ENCODE measurements at places on chromosomes 2 and 18. TPM values are rescaled to one million over a fixed set of nuclear protein-coding genes. Genes with fewer than 3 reads are reported as not detected.

DNA sequence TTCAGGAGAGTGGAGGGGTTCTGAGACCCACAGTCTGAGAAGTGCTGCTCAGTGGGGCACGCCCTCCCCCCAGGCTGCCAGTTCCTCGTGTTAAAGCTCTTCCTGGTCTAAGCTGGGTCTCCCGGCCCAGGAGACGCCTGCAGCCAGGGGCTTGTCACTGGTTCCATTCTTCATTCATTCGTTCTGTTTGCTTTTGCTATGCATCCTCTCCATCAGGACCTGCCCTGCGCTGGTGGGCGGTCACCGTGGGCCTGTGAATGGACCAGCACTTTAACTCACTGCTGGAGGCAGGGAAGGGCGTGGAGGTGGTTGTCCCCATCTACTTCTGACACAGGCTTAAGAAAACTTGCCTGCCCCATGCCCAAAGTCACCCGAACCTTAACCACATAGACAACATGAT is 272.8 kb upstream of the HDAC4 start:
- no peak overlapping the region for H3K4me3 ChIP-seq
- no peaks in the 10 kb centered on the region for H3K36me3 ChIP-seq
- no peaks in the 10 kb centered on the region for H3K4me1 ChIP-seq

DNA sequence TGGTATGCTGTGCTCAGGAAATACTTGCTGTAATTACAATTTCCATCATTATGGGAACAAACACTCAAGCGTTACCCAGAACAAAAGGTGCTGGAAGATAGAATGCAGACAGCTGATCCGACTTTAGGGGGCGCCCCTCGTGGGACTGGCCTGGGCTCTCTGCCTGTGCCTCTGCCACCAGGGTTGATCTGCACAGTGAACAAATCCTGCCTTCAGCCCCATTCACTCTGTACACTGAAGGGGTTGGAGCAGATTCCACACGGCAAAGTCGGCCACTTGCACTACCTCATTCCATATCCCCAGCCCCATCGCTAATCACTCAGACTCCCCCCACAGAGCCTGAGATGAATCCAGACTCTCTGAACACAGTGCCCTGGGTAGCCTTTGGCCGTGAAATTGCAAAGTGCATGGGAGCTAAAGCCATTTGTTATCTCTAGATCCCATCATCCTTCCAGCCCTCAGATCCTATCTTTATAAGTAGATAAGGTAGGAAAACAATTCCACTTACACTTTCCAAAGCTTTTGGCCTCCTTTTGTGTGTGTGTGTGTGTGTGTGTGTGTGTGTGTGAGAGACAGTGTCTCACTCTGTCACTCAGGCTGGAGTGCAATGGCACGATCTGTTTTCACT is 69.3 kb downstream of the INPP5D start:
- no peak overlapping the region for H3K4me3 ChIP-seq
- H3K27ac ChIP-seq: no peak overlapping the region
- H3K36me3 ChIP-seq: no peaks in the 10 kb centered on the region
- H3K27me3 ChIP-seq: peaks cover 18% of the 10 kb centered on the region
- DNase-seq: no peak
- no peaks in the 10 kb centered on the region for H3K4me1 ChIP-seq

GRCh38 chr2:17934721-17935120 is 56.3 kb downstream of the KCNS3 start:
- H3K4me1 ChIP-seq: peaks cover 11% of the 10 kb centered on the region
- DNase-seq: peak; percentile 89
- no peaks in the 10 kb centered on the region for H3K27me3 ChIP-seq

DNA sequence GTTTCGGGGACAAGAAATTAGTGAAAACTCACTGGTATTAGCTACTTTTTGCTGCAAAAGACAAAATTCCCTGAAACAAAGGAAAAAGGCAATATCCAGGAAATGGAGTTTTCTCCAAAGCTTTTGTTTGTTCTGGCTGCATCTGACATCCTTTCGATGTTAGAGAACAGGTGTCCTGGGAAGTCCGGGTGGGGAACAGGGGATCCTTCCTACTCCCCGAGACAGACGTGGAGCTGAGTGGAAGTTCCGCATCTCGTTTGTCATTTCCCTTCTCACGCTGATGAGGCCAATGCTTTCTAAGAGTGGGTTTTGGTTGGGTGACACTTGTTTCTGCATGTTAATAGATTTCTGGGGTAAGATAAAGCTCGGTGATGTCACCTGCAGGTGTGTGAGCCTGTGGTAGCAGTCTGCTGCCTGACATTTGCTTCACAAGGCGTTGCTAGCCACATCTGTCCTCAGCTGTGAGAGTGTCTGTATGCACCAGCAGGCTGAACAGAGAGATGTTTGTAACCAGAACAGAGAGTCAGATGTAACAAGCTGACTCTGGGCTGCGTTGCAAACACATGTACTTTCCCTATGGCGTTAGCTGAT is 125.9 kb downstream of the ACOXL start:
- H3K4me1 ChIP-seq: no peaks in the 10 kb centered on the region
- H3K4me3 ChIP-seq: no peak overlapping the region
- peaks cover 28% of the 10 kb centered on the region for H3K27me3 ChIP-seq
- H3K36me3 ChIP-seq: no peaks in the 10 kb centered on the region

Gene INPP5D
- total RNA-seq: under 0.01 TPM

Gene CRYGD
- total RNA-seq: not detected

All from IMR-90 (cell line).